ENCODE measurements at places on chromosomes 2 and 18. TPM values are rescaled to one million over a fixed set of nuclear protein-coding genes. Genes with fewer than 3 reads are reported as not detected.

The CFLAR gene
- 190 TPM for total RNA-seq

The MLPH gene
- not detected for total RNA-seq

The ASXL3 gene
- total RNA-seq, result not detected

The RTP5 gene
- total RNA-seq, result not detected

DNA sequence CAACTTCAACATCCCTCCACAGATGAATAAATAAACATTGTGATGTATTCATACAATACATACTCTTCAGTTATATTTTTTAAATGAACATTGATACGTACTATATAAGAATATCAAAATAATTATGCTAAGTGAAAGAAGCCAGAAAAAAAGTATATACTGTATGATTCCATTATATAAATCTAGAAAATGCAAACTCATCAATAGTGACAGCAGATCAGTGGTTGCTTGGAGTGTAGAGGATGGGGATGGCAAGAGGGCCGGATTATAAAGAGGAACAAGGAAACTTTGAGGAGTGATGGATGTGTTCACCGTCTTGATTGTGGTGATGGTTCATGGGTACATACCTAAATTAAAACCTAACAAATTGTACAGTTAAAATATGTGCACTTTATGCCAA lies 3.0 kb upstream of the TTC27 start:
- no peak overlapping the region for H3K4me3 ChIP-seq
- H3K27ac ChIP-seq, result no peak overlapping the region
- H3K36me3 ChIP-seq, result peaks cover 11% of the 10 kb centered on the region

DNA sequence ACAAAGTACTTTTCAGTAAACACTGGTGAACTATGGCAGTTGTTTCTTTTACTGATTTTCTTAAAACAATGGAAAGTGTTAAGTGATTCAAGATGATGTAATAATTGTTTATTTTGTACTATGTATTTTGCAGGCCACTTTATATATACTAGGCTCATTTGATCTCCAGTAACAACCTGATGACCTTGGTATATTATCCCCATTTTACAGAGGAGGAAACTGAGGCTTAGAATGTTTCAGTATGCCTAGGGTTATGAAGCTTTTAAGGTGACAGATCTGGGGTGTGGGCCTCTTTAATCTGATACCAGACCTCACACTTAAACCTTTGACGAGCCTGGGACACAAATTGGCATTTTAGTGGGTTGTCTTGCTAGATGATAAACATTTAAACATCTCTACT lies 63.2 kb downstream of the ITGB1BP1 start:
- H3K4me1 ChIP-seq, result no peaks in the 10 kb centered on the region
- no peak overlapping the region for H3K27ac ChIP-seq
- DNase-seq, result no peak
- H3K27me3 ChIP-seq, result peaks cover 20% of the 10 kb centered on the region
- H3K4me3 ChIP-seq, result no peak overlapping the region
- no peaks in the 10 kb centered on the region for H3K36me3 ChIP-seq

DNA sequence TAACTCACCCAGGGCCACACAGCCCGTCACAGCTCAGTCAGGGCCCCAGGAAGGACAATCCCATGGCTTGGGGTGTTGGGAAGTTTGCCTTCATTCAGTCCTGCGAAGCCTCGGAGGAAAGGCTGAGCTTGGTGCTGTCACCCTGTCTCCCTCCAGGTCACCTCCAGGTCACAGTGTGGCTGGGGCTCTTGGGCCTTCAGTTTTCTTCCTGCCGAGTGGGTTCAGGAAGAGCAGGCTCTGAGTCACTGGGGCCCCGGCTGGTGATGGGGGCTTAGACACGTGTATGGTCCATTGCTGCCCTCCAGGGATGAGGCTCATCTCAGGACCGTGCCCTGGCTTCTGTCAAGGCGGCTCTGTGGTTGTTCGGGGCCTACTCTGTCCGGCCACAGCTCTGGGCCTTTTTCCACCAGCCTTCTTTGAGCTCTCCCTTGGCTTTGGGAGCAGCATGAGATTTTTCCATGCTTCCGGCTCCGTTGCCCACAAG lies 118.6 kb downstream of the INHBB start:
- DNase-seq, result no peak
- H3K27me3 ChIP-seq, result no peaks in the 10 kb centered on the region
- no peak overlapping the region for H3K27ac ChIP-seq
- H3K4me3 ChIP-seq, result no peak overlapping the region
- H3K36me3 ChIP-seq, result no peaks in the 10 kb centered on the region
